ENCODE measurements at places on chromosomes 4 and X.

- peak; percentile 5 for DNase-seq
Observed at GRCh38 chr4:20617678-20618396, 82.4 kb upstream of the PACRGL start.

GRCh38 chr4:92232566-92232965 is 71.2 kb upstream of the GRID2 start:
- DNase-seq, result peak; percentile 24

- DNase-seq, result no peak
Observed at GRCh38 chr4:158428242-158428641, 93.4 kb upstream of the RXFP1 start.

- DNase-seq, result peak; percentile 44
Observed at GRCh38 chrX:21004835-21005234, 369.4 kb upstream of the CNKSR2 start.

DNA sequence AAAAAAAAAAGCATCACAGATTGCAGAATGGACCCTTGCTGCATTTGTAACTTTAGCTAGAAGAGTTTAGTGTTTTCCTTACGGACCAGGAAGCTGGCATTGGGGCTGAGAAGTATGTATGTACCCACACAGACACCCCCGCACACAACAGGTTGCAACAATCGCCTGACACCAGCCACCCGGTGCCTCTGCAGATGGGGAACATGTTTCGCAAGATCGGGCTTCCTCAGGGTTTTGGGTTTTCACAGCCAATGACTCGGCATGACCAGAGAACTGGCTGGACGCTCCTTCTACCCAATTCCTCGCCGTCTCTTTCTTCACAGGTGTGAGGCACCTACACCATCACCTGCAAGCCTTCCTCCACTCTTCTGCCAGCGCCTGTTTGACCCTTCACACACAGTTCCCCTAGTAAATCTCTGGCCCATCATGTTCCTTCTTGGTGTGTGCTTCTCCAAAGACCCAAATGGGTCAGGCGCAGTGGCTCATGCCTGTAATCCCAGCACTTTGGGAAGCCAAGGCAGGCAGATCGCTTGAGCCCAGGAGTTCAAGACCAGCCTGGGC is 70.4 kb downstream of the DHRSX start:
- DNase-seq, result no peak

GRCh38 chr4:174135936-174136406 is 147.5 kb downstream of the FBXO8 start:
- DNase-seq, result no peak

DNA sequence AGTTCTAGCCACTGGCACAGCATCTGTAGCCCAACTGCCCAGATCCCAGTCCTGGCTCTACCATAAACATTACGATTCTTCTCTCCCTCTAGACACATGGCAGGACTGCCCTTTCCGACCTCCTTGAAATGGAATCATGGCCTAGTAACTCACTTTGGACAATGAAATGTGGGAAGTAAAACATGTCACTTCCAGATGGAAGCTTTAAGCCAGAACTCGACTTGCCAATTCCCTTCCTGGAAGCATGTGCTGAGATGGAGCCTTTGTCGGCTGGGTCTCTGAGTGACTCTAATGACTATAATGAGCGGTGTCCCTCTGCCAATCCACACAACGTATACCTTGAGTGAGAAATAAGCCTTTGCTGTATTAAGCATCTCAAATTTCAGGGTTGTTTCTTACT is 34.7 kb downstream of the SH3RF1 start:
- no peak for DNase-seq
